ENCODE measurements at places on chromosomes 1 and 21.

DNA sequence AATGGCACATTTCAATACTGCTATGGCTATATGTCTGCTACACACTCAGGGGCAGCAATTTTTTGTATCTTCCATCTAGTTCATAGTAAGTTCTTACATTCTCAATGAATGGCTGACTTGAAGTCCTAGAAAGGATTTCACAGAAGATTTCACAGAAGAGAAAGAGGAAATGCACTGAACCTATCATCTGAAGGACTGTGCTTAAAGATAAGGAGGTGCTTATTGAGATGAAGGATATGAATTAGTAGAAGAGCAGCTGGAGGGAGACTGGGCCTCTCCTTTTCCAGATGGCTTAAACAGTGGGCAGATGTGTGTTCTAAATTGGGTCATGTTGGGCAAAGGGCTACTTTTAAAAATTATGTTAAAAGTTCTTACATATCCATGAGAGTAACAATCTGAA is 14.6 kb downstream of the ADAR start:
- no peak for DNase-seq

DNA sequence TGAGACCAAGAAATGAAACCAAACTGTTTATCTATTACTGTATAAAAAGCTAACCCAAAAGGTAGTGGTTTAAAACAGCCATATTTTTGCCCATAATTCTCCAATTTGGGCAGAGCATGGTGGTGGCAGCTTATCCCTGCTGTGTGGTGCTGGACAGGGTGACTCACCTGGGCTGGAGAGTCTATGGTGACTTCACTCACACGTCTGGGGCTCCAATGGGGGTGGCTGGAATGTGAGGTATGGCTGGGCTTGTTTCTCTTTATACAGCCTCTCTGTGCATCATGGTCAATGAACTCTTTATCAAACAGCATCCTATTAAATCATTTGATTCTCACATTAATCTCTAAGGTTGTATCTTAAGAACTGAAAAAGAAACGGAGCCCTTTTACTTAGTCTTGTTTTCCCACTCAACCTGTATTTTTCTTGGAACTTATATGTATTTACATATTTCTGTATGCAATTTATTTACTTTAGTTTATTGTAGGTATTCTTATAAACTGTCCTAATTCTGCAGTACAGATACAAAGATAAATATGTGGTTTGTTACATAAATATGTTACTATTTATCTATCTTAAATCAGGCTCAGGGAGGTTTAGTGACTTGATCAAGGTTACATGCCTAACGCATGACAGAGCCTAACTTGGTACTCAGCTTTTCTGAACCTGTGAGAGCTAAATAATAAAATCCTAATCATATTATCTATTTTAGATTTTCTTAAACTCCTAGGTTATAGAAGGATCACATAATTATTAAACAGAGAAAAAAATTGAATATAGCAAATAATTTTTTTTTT is 37.5 kb upstream of the WLS start:
- no peak for DNase-seq

GRCh38 chr1:24071941-24072340 is 40.0 kb downstream of the MYOM3 start:
- no peak for DNase-seq

- DNase-seq: no peak
These were observed 1817.1 kb downstream of the BRINP3 start for GRCh38 chr1:188660572-188660971.

DNA sequence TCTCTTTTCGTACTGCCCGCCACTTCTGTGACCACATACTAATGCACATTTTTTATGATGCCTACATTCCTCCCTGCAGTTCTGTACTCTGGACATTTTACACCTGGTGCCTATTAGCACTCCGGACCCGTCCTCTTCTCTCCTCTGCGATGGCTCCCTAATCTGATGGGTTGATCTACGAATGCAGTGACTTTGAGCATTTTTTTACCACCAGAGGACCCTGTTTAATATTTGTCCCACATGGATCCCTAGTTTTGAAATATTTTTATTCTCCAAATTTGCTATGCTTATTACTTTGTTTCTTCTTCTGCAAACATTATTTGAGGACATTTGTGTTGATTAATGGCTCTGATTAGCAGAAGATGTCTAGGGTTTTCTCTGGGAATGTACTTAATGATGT is 5.2 kb downstream of the PPFIA4 start:
- no peak for DNase-seq

DNA sequence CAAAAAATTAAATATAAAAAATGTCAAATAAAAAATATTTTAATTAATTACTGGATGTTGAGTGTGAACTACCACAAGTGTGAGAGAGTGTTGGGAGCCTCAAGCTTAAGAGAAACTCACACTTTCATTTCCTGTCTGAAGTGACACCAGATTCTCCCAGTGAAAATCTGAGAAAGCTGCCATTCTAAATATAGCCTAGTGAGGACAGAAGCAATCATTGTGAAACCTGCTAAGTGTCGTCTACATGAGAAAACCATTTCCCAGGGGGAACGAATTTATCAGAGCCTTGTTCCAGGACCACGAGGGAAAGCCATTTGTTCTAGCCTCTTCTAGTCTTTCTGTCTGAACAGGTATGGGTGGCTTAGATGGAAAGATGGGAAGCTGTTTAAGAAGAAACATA is 329.3 kb upstream of the PRMT6 start:
- no peak for DNase-seq
